ENCODE measurements at places on chromosomes 16 and 17.

- no peak for DNase-seq
Measured at GRCh38 chr17:9200699-9201359, 179.5 kb downstream of the NTN1 start.

GRCh38 chr16:84929421-84930297 is 81.7 kb downstream of the ZDHHC7 start:
- DNase-seq, result no peak

GRCh38 chr16:4936991-4937781 is at the start of gene PPL:
PPL (minus strand) TSS chr16:4937148; CDS start chr16:4937045, 103 bp downstream.
- DNase-seq, result no peak

GRCh38 chr16:69307856-69308255 is 3.3 kb upstream of the VPS4A start:
- DNase-seq, result no peak

GRCh38 chr17:61833536-61834193 is 29.7 kb downstream of the BRIP1 start:
- no peak for DNase-seq

DNA sequence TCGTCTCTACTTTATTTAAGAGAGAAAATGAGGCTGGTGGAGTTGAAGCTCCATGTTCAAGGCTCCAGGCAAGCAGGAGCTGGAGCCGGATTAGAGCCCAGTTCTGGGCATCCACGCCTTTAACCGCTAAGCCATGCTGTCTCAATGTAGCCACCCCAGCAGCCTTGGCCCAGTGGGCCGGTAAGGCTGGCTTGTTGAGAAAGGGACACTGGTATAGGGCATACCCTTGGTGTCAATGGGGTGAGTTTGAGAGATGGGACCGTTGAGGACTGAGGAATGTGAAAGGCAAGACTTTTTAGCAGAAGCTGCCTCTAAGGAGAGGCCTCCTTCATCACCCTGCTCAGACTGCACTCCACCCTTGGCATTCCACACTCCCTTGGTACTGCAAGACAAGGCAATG is 147.4 kb downstream of the CYLD start:
- DNase-seq, result no peak

DNA sequence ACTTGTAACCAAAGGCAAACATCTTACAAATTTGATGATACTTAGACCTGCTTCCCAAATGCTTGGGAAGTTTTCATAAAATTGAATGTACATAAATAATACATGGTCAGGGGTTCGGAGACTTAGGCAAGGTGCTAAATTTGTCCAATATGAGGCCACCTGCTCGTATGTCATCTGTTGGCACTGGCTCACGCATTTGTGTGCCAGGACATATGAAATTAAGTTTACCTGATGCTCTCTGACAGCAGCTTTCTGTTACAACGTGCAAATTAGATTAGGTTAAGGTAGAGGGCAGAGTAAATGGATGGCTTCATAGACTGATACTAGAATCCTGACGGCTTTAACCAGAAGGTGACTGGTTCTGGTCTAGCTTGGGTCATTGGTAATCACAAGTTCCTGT is 970.3 kb upstream of the RBFOX1 start:
- DNase-seq, result no peak

DNA sequence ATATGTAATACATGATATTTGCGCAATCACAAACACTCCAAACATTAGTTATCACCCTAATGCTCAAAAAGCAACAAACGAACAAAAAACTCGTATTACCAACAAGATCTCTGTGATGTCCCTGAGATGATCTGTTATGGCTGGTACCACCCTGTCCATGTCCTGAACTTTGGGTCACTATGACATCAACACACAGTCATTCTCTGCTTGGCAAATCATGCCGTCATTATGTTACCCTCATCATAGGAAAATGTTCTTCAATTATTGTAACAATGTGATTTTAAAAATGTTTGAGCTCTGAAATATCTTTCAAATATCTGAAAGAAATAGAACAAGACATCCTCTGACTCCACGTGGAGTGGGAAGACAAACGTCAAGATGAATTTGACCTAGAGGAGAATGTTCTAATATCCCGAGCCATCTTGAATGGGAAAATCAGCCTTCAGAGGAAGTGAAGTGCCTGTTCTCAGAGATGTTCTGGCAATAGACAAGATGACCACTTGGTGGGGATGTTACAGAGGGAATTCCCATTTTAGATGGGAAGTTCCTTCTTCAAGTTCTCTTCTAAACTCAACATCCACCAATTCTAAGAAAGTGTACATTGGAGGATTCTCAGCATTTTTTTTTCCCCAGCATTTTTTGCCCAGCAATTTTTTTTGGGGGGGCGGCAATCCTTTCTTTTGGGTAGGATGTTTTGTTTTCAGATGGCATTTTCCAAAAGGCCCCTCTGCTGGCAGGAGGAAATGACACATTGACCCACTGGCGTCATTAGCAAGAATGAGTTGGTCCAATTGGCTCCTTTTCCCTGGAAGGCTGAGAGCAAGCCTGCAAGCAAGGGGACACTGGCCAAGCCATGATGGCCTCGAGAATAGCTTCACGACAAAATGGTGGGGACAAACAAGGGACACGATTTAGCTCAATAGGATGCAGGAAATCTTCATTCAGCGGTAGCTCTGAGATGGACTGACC is 3.7 kb upstream of the HSD17B2 start:
- no peak for DNase-seq

GRCh38 chr17:35988164-35988563 is 1.6 kb upstream of the CCL14 start:
- no peak for DNase-seq

- peak; percentile 41 for DNase-seq
Measured at GRCh38 chr17:17416007-17416399, 60.8 kb upstream of the MED9 start.

GRCh38 chr16:1003391-1004347 is 22.1 kb downstream of the SOX8 start:
- peak; percentile 42 for DNase-seq

DNA sequence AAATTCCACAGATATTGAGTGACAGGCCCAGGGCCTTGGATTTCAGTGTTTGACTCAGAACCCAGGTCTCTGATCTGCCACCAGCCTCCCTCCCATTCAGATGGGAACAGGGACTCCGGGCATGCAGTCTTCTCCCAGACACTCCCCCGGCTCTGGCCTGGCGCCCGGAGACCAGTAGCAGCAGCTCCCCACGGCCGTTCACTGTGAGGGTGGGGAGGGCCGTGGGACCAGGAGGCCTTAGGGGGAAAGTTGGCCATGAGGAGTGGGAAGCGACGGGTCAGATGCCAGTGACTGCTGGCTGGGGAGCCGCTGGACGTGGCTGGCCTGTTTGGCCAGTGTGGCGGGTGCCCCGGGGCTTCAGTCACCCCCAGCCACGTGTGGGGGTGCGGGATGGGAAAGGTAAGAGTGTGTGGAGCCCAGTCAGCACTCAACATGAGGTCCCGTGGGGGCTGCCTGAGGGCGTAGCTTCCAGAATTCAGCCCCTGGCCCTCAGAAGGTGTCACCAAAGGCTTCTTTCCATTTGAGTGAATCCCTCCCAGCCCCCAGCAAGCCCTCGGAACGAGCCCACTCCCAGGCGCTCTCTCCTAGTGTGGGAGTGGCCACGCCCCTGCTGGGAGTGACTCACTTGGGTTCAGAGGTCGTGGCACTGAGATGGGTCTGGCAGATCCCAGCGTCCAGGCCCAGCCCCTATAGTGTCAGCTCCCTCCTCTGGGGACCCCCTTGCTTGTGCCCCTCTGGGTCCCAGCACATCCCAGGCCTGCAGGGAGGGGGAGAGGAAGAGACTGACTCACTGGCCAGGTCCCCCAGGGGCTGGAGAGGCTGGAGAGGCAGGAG is 309.4 kb downstream of the SEC14L1 start:
- DNase-seq, result no peak

DNA sequence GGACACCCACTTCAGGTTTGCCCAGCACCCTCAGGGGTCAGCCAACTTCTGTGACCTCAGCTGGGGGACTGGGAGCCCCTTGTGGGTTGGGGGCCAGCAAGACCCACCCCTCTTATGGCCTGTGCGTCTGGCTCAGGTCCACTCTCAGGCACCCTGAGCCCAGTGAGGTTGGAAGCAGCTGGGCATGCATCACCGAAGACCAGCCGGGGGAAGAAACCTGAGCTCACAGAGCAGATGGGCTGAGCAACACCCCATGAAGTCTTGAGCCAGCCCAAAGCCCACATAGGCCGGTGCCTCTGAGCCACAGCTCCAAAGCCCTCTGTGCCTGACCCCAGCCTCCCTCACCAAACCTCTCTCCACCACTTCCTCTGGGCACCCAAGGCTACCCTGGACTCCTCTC is 166.7 kb downstream of the RBFOX3 start:
- no peak for DNase-seq

DNA sequence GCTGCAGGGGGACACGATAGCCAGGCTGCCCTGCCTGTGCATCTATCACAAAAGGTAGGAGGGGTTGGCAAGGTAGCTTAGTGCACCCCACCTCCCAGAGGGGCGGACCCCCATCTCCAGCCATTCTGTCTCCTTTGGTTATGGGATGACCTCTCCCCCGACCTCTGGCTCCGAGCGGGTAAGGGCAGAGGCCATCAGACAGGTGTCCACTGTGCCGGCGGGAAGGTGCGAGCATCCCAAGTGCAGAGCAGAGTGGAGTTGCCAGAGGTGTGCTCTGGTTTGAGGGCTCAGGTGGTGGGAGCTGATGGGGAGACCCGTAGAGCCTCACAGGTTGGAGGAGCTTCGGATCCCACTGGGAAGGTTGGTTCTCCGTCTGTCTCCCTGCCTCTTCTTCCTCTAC is 11.7 kb downstream of the LDHD start:
- no peak for DNase-seq

GRCh38 chr17:8015957-8016631 is 13.7 kb downstream of the GUCY2D start:
- DNase-seq, result no peak

DNA sequence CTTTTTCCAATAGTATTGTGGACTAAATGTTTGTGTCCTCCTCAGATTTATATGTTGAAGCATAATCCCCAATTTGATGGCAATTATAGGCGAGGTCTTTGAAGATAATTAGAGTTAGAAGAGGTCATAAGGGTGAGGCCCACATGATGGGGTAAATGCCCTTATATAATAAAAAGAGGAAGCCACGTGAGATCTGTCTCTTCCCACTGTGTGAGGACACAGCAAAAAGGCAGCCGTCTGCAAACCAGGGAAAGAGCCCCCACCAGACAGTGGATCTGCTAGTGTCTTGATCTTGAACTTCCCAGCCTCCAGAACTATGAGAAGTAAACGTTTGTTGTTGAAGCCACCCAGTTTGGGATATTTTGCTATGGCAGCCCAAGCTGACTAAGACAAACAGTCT is 76.0 kb downstream of the LYRM1 start:
- DNase-seq, result no peak

GRCh38 chr16:55557186-55557585 is 9.3 kb upstream of the CAPNS2 start:
- no peak for DNase-seq

DNA sequence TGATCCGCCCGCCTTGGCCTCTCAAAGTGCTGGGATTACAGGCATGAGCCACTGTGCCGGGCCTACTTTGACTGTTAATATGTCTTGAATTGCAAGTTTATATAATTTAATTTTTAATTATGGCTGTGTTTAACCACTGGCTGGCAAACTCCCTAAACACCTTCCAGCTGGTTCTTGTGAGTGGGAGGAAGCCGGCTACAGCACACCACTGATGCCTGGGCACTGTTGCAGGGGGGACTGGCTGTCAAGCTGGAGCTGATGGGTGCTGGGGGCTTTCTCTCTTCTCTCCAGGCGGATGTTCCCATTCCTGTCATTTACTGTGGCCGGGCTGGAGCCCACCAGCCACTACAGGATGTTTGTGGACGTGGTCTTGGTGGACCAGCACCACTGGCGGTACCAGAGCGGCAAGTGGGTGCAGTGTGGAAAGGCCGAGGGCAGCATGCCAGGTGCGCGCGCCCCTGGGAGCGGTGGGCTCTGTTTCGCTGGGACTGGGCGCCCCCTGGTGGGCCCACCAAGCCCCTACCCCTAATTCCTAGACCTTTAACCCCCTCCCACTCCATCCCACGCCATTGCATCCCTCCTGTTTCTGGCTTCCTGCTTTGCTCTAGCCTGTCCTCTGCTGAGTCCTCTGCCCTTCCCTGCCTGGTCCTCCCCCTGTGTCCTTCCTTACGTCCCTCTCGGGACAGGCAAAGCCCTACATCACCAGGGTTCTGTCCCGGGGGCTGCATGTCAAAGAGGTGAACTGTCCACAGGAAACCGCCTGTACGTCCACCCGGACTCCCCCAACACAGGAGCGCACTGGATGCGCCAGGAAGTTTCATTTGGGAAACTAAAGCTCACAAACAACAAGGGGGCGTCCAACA is 9.5 kb downstream of the TBX21 start:
- no peak for DNase-seq

GRCh38 chr17:74686761-74687160 is 26.0 kb downstream of the CD300LF start:
- DNase-seq, result no peak

- DNase-seq, result no peak
Measured at GRCh38 chr16:5381481-5381880, 283.9 kb upstream of the EEF2KMT start.

DNA sequence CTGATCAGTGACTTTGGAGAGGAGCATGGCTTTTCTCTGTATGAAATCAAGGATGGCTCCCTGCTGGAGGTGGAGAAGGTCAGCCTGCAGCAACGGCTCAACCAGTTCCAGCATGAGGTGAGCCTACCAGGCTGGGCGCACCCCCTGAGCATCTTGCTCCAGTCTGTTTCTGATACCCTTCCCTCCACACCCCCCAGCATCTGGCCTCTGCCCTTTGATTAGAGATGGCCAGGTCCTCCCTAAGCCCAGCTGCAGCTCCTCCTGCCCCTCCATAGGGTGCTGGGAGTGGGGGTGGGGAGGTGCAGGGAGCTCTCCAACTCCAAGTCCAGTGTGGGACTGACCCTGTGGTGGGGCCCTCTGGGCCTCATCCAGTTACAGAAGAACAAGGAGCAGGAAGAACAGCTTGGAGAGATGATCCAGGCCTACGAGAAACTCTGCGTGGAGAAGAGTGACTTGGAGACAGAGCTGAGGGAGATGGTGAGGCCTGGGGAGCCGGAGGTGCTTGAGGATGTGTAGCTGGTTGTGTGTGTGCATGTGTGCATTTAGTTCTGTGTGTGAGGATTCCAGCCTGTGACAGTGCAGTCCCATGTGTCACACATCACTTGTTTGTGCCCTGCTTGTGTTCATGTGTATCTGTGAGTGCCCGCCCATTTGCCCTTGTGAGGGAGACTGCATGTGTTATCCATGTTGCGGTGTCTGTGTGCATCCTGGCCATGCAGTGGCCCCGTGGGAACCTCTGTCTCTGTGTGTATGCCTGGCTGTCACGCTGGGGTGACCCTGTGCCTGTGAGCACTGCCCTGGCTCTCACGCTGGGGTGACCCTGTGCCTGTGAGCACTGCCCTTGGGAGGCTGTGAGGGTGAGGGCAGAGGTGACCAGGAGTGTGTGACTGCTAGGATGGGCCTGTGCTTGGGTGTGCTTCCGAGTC is 3.0 kb downstream of the TBKBP1 start:
- no peak for DNase-seq

DNA sequence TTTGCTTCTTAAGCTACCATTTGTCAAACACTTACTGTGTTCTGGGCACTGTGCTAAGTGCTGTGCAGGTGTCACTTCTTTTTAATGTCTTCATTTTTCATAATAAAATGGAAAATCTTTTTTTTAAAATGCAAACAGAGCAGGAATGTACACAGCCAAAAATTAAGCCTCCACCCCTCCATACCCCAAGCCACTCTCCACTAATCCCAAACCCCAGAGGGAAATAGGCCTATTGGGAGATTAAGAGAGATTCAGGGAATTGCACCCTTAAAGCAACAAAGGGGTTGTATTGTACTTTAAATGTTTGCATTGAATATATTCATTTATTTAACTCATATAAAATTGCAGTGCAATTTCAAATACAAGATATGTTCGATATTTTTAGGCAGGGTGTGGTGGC is 28.6 kb upstream of the GAN start:
- DNase-seq, result no peak
